NCI-H748 treated with DMSO at 0.1 percent for 48 hours (cell line): ENCODE measurements at places on chromosomes 11 and 22.

GRCh38 chr11:76974179-76974891, 59.9 kb upstream of the B3GNT6 start:
- DNase-seq, result no peak

GRCh38 chr11:69536406-69536805, 54.9 kb downstream of the LINC01488 start:
- no peak for DNase-seq

DNA sequence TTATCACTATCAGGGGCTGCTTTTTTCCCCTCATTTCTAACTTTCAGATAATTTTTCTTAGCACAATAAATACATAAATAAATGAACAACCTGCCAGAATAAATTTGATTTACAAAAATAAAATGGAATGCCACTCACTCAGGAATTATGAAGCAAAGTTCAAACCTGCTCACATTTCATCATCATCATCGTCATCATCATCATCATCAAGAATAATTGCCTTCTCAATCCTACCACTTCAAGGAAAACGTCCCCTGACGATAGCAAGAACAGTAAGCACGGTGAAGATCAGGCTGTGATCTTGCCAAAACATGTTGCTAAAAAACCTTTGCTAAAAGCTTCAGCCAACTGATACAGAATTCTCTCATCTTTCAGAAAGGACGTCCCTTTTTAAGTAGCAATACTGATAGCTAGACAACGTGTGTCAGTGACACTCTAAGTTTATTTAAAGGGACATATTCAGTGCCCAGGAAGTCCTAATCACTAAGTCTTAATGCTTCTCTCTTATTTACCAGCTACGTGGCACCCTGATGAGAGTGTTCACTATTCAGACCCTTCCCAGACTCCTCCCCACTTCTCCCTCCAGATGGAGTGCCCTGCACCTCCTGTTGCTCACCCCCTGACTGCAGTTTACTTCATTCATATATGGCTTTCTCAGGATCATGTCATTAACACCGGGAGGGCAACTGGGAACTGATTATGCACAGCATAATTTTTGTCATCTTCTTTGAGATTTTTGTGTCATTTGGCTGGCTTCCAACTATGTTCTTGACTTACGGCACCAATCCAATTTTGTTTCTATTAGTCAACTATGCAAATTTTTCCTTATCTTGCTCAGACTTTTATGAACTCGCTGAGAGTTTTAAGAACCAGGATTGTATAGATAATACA, 200.1 kb upstream of the GUCY1A2 start:
- peak; percentile 3 for DNase-seq

GRCh38 chr11:36409152-36409816, 100.8 kb downstream of the TRAF6 start:
- DNase-seq, result no peak

- DNase-seq, result no peak
Observed at GRCh38 chr22:18056161-18056666, 21.6 kb upstream of the PEX26 start.

DNA sequence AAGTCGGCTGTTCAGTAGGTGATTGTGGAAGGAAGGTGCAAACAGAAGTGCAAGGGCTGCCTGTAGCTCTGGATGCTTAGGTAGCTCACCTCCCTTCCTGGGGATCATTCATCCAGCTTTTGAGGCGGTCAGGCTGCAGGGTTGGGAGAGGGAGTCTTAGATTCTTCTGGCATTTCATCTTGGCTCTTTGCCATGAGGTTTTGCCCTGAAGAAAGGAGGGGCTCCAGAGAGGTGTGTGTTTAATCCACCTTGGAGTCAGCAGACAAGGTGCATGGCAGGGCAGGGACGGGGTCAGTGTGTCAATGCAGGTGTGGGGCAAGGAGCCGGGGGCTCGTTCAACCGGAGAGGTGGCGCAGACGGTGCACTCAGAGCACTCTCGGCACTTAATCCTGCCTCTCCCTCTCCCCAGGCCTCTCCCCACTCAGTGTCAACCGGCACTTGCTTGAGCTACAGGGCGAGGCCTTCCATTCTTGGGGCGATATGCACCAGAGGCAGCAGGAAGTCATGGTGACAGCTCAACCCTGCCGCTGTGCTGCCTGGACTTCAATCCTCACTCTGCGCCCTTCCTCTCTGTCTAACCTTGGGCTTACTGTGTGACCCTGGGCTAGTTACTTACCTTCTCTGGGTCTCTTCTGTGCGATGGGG, 7.2 kb downstream of the ADAMTS15 start:
- no peak for DNase-seq

DNA sequence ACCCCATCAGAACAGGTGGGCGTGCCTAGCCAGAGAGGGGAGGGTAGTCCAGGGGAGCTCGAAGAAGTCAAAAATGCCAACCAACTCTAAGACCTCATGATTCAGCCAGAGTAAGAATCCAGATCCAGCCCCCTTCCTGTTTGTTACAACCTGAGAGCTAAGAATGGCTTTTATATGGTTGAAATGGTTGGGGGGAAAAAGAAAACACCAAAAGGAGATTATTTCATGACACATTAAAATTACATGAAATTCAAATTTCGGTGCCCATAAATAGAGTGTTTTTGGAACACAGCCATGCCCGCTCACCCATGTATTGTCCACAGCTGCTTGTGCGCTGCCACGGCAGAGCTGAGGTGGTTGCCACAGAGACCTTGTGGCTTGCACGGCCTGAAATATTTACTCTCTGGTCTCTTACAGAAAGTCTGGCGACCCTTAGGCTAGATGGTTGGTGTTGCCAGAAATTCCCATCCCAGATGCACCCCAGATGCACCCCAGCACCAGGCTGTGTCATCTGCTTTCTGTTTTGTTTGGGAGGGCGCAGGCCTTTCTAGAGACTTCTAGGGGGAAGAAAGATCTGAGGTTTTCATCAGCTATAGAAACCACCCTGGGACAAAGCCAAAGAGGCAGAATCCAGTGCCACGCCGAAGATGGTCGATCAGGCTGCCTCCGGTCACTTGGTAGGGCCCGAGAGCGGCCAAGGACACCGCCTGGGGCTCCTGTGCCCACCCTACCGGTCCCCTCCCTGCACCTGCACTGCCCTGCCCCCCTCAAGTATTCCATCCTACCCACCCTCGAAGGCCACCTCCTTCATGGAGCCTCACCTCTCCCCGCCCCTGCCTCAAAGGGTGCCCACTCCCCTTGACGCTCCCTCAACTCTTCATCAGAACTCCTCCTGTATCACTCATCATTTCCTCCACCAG, 80.2 kb downstream of the DSCAML1 start:
- DNase-seq, result no peak

DNA sequence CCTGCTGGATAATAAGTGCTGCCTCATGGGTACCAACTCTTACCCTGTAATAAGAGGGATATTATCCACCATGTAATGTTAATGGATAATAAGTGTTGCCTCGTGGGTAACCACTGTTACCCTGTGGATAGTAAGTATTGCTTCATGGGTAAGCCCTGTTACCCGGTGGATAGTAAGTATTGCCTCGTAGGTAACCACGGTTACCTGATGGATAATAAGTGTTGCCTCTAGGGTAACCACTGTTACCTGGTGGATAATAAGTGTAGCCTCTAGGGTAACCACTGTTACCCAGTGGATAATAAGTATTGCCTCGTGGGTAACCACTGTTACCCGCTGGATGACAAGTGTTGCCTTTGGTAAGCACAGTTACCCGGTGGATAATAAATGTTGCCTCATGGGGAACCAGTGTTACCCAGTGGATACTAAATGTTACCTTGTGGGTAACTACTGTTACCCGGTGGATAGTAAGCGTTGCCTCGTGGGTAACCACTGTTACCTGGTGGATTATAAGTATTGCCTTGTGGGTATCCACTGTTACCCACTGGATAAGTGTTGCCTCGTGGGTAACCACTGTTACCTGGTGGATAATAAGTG, 18.6 kb upstream of the NXPE4 start:
- DNase-seq, result no peak

DNA sequence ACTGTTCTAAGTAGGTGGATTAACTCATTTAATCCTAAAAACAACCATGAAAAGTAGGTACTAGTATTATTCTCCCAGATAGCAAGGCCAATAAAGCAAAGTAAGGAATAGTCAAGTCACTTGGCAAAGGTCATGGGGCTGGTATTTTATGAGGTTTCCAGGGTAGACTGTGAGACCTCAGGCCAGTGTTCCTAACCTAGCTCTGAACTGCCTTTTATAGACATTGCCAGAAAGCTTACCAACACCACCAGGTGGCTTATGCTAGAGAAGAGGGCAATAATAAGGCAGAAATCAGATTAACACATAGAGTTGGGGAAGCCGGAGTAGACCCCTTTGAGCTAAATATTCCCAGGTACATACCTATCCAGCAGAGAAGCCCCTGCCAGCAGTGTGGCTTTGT, 490.9 kb upstream of the TENM4 start:
- no peak for DNase-seq

GRCh38 chr11:2816523-2816922, 69.1 kb downstream of the CDKN1C start:
- no peak for DNase-seq

DNA sequence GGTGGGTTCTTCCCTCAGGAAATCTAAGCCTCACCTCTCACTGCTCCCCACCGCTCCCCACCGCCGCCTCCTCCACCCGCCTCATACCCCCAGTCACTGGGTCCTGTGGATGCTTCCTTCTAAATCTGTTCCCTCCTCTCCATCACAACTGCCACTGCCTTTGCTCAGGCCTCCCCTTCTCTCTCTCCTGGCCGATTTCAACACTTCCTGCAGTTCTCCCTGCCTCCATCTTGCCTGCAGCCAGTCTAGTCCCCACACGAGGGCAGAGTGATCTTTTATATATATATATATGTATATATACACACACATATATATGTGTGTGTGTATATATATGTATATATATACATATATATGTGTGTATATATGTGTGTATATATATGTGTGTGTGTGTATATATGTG, 27.8 kb downstream of the CREB3L1 start:
- no peak for DNase-seq

- no peak for DNase-seq
Observed at GRCh38 chr11:113668255-113668654, 37.9 kb downstream of the TMPRSS5 start.

DNA sequence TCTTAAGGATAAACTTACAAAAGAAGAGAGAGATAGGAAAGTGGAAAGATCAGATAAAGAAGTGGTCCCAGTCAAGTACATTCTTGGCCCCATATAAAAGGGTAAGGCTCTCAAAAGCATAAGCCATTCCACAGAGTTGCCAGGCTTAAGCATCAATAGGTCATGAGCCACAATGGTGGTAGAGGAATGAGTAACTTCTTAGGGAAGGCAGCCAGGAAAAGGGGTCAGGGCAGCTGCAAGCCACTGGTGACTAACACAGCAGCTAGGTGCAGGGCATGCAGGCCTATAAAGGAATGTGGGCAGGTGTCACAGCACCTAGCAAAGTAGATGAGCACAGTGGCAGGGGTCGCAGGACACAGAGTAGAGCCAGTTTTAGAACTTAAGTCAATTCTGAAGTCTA, 302.6 kb upstream of the FAT3 start:
- DNase-seq, result no peak

DNA sequence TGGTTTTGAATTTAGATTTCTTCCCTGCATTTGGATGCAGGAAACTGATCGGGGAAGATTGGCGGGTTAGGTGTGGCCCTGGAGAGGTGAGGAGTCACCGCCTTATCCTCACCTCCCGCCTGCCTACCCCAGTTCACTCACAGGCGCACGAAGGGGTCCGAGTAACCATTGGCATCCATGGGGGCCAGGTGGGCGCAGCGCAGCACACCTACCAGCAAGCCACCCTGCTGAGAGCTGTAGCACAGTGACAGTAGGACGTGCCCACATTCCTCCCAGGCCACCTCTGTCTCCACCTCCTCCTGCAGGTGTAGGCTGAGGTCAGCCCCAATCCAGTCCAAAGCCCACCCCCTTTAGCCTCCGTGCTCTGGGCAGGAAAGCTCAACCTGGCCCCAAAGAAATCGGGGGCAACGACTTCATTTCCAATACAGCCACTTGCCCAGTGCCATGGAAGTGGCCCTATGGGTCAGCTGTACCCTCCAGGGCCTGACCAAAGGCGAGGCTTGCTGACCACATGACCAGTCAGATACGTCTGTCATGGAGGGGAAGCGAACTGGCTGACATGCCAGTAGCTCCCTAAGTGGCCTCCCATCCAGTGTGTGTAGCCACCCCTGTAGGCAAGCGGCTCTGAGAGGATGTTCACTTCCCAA, 6.7 kb downstream of the NDUFV1 start:
- no peak for DNase-seq

DNA sequence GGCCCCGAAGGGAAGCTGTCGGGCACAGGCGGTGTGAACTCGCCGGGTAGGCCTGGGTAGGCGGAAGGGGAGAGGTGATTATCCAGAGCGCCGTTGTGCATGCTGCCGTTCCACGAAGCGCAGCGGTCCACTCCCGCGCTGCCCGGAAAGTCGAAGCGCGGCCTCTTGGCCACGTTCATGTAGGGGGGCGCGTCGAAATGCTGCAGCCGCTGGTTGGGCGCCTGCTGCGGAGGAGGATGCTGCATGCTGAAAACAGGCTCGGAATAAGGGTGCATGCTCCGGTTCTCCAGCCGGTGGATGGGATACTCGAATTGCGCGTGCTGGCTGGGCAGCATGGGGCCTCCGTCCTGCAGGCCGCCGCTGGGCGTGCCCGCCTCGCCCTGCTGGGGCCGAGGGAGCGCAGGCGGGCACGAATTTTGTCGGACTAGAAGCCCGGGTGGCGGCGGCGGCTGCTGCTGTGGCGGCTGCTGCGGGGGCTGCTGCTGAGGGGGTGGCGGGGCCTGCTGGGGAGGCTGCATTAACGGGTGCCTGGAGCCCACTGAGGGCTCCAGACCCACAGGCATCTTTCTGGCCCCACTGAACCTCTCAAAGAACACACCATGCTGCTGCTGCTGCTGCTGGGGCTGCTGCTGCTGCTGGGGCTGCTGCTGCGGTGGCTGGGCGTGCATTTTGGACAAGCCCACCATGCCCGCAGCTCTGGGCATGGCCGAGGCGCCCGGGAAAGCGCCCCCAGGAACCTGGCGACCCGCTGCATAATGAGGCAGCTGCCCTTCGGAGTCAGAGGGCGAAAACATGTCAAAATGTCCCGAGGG, 2.3 kb downstream of the MN1 start:
- DNase-seq, result peak; percentile 42

DNA sequence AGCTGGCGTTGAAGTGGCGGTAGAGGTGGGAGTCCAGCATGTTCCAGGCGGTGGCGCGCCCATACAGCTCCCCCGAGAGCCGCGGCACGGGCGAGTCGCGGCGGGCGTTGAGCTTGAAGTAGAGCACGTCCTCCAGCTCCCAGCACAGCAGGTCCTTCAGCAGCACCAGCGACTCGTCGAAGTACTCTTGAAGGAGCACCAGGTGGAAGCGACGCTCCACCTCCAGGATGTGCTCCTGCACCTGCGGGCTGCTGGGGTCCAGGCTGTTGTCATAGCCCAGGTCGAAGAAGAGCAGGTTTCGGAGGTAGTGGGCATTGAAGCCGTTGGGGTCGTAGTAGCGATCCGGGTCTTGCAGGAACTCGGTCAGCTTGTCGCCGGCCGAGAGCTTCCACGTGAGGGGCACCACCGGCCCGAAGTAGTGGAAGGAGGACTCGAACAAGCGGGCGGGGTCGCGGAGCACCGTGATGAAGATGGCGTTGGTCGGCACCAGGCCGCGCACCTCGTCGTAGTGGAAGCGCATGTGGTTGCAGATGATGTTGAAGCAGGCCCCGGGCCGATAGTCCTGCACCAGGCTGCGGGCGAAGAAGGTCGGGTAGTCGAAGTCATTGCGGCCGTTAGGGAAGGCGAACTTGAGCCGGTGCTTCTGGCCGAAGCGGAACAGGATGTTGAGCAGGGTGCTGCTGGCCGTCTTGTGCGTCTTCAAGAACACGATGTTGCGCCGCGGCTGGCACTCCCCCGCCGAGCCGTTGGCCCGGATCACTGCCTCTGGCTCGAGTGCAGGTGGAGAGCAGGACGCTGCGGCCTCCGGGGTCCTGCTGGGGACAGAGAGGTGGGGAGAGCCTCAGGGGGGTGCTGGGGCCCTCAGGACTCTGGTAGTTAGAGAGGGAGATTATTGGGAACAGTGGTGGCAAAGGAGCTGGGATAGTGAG, 9.0 kb upstream of the SEC14L6 start:
- no peak for DNase-seq

GRCh38 chr22:32823024-32823730, 21.7 kb downstream of the TIMP3 start:
- no peak for DNase-seq
